Ovary (tissue), 10 donors: ENCODE measurements at places on chromosomes 6 and 20.

DNA sequence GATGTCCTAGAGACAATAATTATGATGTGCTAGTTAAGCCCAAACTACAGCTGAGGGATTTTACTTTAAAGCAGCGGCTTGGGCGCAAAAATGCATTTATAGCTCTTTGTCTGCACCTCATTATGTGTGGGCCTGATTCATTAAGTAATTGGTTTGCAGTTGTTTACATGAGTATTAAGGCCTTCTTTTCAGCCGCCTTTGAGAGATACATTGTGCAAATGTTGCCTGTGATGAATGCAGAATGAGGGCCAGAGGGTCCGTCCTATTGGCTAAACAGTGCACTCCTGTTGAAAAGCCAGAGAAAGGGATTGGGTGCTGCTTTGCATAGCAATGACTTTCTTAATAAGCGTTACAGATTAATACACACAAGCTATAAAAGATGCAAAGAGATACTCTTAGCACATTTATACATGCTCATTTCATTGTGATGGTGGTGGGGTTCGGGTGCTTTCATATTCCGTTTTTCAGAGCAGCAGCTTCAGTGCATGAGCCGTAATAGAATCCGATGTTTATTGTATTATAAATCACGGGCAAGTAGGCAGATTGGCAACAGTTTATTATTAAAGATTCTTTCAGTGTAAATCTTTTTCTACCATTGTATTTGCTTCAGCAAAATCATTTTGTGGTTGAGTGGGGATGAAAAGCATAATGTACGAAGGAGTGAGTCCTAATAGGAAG lies 68.2 kb upstream of the XRN2 start:
- DNase-seq: no peak

GRCh38 chr20:56628015-56628872 lies 862 bp upstream of the TFAP2C start:
- no peak for DNase-seq

DNA sequence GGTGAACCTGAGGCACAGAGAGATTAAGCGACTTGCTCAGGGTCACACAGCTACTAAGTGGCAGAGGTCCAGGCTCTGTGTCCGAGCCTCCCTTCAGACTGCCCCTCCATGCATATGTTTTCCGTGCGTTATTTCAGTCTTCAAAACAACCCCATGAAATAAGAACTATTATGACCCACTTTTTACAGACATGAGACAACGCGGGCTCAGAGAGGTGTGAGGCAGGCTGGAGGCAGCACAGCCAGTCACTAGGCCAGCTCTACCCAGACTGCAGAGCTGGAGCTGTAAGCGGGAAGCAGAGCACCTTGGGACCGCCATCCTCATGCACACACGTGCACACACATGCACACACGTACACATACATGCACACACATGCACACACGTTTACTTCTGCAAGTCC lies 62.3 kb downstream of the PSMG4 start:
- DNase-seq: no peak

DNA sequence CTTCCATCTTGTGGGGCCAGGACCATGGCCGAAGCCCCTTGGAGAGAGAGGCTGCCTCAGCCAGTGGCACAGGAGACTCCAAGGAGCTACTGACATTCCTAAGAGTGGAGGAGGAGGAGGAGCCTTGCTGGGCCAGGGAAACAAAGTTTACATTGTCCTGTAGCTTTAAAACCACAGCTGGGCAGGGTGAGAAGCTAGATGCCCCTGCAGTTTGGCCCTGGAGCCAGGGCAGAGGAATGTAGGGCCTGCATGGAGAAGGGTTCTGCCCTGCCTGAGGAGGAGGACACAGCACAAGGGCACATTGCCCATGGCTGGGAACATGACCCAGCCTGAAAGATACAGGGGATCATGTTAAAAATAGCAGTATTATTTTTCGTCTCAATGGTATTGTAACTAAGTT lies 37.4 kb downstream of the PLCG1 start:
- DNase-seq: peak; percentile 18
